Spinal cord (tissue), 10 donors: ENCODE measurements at places on chromosomes 7 and 10. TPM values are rescaled to one million over a fixed set of nuclear protein-coding genes. Genes with fewer than 3 reads are reported as not detected.

DNA sequence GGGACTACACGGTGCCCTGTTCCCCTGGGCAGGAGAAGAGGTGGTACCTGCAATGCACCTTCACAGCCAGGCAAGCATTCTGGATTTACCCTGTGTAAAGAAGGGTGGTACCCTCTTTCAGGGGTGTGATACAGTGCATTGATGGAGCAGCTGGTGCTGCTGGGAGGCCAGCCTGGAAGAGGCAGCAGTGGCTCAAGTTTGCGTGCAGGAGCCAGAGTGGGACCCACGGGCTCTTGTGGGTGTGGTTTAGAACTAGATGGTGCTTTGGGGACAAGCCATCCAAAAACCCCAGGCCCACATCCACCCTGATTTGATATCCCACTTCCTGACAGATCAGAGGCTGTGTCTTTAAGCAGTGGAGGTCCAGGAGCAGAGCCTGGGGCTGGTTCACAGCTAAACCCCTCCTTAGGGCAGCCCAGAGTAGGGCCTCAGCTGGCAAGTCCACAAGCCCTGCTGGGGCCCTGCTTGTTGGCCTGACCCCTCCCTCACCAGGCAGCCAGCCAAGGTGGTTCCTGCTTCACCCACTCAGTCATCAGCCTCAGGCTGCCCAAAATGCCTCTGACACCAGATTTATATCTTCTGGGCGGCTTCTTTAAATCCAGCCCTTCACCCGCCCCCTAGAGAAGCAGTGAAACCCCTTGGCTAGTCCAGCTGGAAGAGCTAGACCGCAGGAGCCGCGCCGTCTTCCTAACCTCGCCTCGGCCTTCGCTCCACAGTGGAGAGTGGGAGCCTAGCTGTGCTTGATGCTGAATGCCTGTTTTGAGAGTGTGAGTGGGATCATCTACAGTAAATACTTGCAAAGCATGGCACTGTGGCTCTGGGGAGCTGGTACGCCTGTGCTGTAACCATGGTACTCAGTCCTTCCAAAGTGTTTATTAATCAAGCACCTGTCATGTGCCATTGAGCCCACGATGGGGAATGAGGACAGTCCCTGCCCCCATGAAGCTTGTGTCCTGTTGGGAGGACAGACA, 1.4 kb upstream of the ASIC3 start:
- H3K27me3 ChIP-seq: no peaks in the 10 kb centered on the region
- H3K4me1 ChIP-seq: peaks cover 53% of the 10 kb centered on the region
- peaks cover 65% of the 10 kb centered on the region for H3K36me3 ChIP-seq
- no peak for DNase-seq
- H3K27ac ChIP-seq: peak overlapping the region; percentile 43

DNA sequence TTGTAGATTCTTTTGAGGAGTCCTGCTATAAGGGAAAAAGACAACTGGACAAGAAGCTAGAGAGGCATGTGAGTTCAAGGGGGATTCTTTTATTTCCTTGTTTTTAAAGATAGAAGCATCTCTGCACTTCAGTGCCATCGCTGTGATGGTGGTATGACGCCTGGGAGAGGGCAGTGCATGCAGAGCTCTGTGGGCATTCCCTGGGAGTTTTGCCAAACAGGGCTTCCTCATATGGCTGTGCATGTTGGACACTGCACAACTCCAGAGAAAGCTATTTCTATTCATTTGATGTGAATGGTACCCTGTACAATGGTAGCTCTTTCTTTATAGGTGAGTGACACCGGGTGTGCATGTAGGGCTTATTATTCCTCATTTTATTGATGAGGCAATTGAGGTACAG, 599.5 kb upstream of the DPP6 start:
- H3K27ac ChIP-seq: no peak overlapping the region
- no peak for DNase-seq
- H3K4me3 ChIP-seq: no peak overlapping the region
- H3K4me1 ChIP-seq: no peaks in the 10 kb centered on the region

GRCh38 chr7:24475166-24475961, 97.9 kb upstream of the PALS2 start:
- H3K4me1 ChIP-seq: no peaks in the 10 kb centered on the region
- H3K27me3 ChIP-seq: no peaks in the 10 kb centered on the region
- no peaks in the 10 kb centered on the region for H3K36me3 ChIP-seq
- no peak overlapping the region for H3K27ac ChIP-seq

Gene HOXA5
- 171 TPM for polyA plus RNA-seq

Gene GBF1
- 59.1 TPM for polyA plus RNA-seq

- H3K27ac ChIP-seq: peak overlapping the region; percentile 18
- no peak overlapping the region for H3K4me3 ChIP-seq
- no peak for DNase-seq
- no peaks in the 10 kb centered on the region for H3K36me3 ChIP-seq
Measured at GRCh38 chr10:6382081-6382480, 179.3 kb downstream of the PFKFB3 start.

Gene STEAP4
- 0.22 TPM for polyA plus RNA-seq

DNA sequence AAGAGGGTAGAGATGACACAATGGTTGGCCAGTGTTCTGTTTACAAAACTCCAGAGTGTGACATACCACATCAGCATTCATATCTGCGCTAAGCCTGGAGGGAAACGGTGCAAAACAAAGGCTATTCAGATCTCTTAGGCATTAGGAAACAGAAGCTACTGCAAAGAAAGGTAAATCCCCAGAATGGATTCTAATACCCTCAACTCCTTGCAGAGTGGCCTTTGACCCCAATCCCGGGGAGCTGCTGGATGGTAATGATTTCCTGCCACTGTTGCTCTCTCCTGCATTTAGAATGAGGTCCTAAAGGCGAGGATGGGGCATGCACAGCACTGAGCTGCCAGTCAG, 65.2 kb downstream of the AOAH start:
- DNase-seq: no peak
- no peaks in the 10 kb centered on the region for H3K36me3 ChIP-seq
- H3K27me3 ChIP-seq: no peaks in the 10 kb centered on the region
- no peak overlapping the region for H3K4me3 ChIP-seq

DNA sequence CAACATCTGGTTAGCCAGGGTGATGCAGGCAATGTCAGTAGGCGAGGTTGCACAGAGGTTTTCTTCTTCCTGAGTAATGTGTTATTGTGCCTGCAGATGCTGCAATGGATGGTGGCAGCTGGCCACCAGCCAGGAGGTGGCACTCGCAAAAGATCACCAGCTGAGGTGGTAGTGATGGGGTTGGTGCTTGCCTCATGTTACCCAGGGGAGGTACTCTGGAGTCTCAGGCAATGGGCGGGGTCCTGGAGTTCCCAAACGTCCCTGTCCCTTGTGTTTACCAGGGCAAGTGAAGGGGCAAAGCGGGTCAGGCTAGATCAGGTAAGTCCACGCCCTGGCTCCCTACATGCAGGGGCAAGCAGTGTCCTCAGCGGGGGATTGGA, 21.1 kb downstream of the CLRN3 start:
- no peak overlapping the region for H3K4me3 ChIP-seq
- no peak overlapping the region for H3K27ac ChIP-seq
- H3K4me1 ChIP-seq: peaks cover 13% of the 10 kb centered on the region
- no peak for DNase-seq
- no peaks in the 10 kb centered on the region for H3K27me3 ChIP-seq

DNA sequence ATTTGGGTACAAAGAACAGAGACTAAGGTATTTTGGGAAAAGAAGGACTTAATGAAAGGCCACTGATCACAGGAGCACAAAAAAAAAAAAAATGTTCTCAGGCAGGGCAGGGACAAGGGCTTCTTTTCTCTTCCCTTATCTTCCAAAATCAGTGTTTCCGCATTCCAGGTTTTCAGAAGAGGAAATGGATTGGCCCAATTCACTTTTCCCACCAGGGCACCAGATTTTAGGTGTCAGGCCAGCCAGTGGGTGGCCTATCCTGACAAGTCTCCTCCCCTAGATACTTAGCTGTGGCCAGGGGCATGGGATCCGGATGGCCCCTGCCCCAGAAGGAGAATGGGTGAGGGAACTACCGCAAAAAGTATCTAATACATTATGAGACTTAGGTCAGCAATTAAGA, 88.9 kb upstream of the WAC start:
- no peaks in the 10 kb centered on the region for H3K4me1 ChIP-seq
- H3K27me3 ChIP-seq: no peaks in the 10 kb centered on the region
- no peak for DNase-seq
- no peaks in the 10 kb centered on the region for H3K36me3 ChIP-seq
- H3K4me3 ChIP-seq: no peak overlapping the region

DNA sequence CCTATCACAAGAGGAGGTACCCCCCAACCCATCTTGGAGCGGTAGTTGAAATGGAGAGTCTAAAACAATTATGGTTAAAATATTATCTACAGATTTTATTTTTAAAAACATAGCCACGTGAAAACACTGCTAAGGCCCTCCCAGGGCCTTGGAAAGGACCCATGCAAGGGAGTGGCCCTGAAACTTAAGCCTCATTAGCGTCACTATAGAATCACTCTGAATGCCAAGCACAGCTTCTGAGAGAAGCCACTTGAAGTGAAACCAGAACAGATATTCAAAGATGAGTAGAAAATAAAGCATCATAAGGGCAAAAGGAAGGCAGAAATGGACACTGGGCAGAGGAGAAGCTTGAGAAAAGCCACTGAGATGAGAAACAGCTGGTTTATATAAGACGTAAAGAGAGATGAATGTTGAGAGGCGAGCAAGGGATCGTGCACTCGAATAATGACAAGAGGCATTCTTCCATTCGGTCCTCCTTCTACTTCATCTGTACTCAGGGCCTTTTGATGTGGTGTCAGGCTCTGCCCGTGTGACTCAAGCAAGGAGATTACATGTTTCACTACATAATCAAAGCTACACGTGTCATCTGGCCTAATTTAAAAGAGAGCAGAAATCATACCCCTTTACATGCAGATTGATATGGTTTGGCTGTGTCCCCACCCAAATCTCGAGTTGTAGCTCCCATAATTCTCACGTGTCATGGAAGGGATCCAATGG, 33.4 kb upstream of the SLC39A12 start:
- H3K27me3 ChIP-seq: no peaks in the 10 kb centered on the region
- DNase-seq: no peak
- no peaks in the 10 kb centered on the region for H3K36me3 ChIP-seq
- H3K4me1 ChIP-seq: no peaks in the 10 kb centered on the region
- no peak overlapping the region for H3K27ac ChIP-seq
